ENCODE measurements at places on chromosomes 4 and X.

DNA sequence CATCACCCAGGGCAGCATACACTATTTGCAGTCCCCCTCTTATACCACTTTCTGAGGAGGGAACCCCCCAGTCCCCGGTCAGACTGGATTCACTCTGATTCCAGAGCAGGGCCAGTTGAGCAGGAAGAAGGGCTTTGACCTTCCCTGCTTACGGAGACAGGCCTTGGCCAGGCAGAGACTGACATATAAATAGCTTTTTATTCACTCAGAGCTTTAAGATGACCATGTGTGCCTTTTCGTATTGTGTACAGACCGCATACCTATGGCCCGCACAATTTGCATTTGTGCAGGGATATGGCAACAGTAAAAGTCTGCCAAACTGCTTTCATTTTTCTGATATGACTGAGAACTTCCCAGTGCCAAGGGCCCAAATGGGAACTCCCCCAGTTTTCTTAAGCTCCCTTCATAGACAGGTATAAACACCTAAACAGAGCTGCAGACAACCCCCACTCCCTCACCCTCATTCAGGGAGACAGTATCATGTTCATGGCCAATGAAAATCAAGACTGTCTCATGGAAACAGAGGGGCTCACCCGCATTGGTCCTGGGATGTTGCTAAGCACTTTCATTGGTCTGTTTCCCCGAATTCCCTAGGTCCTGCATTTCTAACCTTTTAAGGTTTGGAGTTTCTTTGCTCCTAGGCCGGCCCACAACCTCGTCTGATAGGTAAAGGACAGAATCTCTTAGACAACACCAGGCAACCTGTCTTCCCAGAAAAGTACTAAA lies 86.0 kb downstream of the RTL5 start:
- DNase-seq: no peak

DNA sequence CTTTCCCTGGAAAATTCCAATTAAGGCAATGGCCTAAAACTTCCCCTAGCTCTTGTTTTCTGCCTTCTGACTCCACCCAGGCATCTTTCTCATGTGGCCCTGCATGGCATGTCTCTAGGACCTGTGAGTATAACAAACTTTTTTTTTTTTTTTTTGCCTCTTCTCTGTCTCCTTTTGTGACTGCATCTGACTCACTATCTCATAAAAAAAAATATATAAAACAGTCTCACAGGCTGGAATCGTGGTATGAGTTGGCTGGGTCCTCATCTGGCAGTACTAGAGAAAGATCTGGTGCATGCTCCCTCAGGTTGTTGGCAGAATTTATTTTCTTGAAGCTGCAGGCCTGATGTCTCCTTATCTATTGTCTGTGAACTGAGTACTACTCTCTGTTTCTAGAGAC lies 313.9 kb downstream of the TECRL start:
- no peak for DNase-seq

DNA sequence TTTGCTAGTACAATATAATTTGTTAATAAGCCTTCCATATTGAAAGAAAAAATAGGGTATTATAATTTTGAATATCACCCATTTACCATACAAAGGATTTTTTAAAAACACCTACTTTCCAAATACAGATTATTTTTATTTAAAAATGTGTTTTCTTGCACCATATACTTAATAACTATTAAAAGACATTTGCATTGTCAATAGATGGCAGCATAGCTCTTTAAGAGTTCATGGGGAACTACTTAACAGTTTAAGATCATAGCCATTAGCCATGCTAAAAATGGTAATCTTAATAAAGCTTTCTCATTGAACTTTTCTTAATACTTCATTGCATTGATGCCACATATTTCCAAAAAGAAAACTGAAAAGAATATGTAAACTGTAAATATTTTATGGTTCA lies 1995.9 kb downstream of the C4orf33 start:
- peak; percentile 4 for DNase-seq

DNA sequence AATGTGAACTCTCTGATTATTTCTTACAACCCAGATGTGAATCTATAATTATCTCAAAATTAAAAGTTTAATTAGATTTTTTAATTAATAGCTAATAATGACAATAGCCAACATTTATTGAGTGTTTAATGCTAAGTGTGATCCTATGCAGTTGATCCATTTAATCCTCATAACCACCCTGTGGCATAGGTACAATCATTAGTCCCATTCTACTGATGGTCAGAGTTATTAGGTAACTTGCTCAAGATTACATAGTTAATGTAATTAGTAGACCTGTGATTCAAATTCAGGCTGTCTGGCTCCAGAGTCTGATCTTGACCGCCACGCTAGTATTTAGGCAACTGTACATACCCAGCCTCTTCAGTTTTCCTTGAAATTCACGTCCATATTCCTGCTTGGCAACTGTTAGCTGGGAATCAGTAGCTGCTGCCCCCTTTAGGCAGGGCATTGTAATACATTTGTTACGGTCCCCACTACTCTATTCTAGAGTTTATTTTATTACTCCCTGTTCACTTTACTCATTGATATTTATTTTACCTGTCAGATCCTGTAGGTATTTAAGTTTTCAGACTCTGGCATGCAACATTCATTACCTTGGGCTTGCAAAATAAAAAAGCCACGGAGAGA lies 20.6 kb upstream of the TEC start:
- peak; percentile 65 for DNase-seq

- DNase-seq: no peak
Measured at GRCh38 chr4:7356667-7357310, 77.9 kb downstream of the PSAPL1 start.

GRCh38 chr4:184949020-184949419 lies 69.3 kb upstream of the HELT start:
- no peak for DNase-seq

GRCh38 chr4:78552389-78553042 lies 946 bp downstream of the ANXA3 start:
- DNase-seq: no peak

DNA sequence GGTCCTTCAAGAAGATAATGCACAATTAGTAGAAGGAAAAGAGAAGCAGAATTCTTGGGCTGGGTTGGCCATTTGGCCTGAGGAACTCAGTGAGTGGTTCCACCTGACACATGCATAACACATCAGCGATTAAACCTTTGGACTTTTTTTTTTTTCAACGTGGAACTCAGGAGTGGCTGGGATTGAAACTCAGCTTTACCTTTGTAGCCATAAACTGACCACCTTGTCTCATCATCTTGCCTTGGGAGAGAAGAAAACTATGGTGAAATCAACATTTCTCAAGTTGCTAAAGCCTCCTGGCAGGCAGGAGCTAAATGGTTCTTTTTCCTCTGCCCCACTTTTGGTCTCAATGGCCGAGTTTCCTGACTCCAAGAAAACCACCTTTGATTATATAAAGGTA lies 16.3 kb downstream of the PTTG2 start:
- DNase-seq: no peak

All from GM13976 (cell line).